ENCODE measurements at places on chromosomes 11 and 22.
A peak's percentile ranks its signal among the peaks of the same experiment; 100 is the strongest.

GRCh38 chr11:124898263-124898680 lies 607 bp upstream of the ROBO4 start:
- DNase-seq: no peak

GRCh38 chr11:113773092-113773415 lies 438 bp downstream of the ZW10 start:
- DNase-seq: no peak

DNA sequence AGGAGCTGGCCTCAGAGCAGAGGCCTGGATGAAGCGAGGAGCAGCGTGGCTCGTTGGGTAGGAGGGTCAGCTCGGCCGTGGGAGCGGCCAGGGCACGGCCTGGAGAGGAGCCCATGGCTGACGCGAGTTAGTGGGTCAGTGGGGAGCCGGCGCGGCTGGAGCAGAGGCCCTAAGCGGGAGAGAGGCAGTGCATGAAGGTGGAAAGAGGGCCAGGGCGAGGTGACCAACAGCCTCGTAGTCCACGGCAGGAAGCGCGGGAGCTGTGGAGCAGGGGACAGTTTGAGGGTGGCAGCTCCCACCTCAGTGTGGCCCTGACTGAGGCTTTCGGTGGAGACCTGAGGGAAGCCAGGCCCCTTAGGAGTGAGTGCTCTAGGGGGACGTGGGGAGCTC lies 24.1 kb downstream of the DCPS start:
- no peak for DNase-seq

GRCh38 chr22:36344106-36344827 lies 43.5 kb downstream of the MYH9 start:
- no peak for DNase-seq

DNA sequence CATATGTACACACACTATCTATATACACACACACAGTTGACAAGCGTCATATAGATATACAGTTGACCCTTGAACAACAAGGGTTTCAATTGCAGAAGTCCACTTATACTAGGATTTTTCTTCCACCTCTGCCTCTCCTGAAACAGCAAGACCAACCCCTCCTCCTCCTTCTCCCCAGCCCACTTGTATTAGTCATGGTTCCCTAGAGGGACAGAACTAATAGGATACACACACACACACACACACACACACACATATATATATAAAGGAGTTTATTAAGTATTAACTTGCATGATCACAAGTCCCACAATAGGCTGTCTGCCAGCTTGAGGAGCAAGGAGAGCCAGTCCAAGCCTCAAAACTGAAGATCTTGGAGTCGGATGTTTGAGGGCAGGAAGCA lies 92.9 kb downstream of the DHCR7 start:
- DNase-seq: no peak

DNA sequence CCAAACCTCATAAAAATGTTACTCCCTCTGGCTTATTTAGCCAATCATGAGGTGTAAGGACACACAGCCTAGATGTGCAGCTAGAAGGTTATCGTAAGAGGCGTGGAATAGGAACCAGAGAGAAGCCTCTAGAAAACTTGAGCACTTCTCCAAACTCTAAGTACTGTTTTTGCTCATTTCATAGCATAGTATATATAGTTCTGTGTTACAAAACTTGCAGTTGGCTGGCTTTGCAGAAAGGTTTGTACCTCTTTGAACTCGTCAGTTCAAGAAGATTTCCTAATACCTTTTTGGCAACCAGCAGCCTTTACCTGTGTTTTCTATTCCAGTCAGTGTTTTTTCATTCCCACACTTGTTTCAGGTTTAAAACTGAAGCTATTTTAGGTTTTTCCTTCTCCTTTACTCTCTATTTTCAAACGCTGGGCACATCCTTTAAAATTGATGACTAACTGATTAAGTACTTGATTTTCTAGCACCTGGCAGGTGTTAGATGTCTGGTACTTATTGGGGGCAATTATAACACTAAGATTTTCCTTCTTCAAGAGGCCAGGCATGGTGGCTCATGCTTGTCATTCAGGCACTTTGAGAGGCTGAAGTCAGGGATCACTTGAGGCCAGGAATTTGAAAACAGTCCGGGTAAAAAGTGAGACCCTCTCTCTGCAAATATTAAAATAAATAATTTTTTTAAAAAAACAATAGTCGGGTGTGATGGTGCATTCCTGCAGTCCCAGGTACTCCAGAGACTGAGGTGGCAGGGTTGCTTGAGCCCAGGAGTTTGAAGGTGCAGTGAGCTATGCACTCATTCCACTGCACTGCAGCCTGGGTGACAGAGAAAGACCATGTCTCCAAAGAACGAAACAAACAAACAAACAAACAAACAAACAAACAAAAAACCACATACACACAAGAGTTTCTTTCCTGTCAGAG lies 125.2 kb downstream of the LRRC4C start:
- no peak for DNase-seq

DNA sequence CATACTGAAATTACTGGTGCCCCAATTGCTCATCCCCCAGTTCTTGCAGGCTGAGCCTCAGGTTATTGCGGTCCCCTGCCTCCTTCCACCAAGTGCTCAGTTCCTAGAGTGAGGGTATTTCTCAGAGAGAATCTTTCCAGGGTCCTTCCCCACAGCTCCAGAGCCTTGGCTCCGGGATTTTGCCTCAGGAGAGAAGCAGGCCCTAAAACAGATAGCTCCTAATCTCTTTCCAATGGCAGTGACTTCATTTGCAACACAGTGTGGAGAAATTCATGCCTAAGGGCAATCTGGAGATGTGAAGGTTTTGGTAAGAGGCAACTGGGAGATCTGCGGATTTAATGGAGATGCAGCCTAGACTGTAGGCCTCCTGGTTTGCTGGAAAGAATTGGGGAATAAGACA lies 2.9 kb downstream of the NF2 start:
- no peak for DNase-seq

GRCh38 chr11:130197386-130198035 lies 37.9 kb downstream of the ST14 start:
- DNase-seq: no peak

DNA sequence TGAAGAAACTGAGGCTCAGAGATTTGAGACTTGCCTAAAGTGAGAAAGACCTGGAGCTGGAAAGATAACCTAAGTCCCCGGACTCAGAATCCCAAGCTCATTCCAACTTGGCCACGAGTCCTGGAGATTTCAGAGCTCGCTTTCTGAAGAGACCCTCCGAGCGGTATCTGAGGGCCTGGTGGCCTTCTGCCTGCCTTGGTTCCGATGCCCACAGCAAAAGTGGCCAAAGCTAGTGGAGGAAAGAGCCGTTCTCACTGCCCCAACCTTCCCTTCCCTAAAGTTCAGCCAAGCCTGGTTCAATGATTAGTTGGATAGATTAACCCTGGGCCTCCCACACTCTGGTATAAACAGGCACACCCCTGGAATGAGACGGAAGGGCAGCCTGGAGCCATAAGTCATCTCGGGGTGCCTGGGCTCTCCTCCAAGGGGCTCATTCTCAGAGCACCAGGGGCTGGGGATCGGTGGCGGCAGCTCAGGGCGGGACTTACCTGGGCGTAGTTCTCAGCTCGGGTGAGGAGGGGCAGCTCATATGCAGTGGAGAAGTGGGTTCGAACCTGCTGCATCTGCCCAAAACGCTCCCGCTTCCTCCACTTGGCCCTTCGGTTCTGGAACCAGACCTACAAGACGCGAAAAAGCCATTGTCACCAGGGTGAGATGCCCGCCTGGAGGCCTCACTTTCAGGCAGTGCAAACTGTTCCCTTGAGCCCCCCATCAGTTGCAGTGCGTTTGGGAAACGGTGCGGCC lies 42.8 kb downstream of the ALX4 start:
- no peak for DNase-seq

- DNase-seq: no peak
Observed at GRCh38 chr22:25754527-25755202, 12.7 kb downstream of the MYO18B start.

- DNase-seq: no peak
Observed at GRCh38 chr22:48884324-48884723, 943.3 kb downstream of the BRD1 start.

- DNase-seq: no peak
Observed at GRCh38 chr11:78216021-78216420, 27.3 kb downstream of the USP35 start.

- no peak for DNase-seq
Observed at GRCh38 chr11:4921796-4922195, 2.3 kb downstream of the OR51G1 start.

- DNase-seq: no peak
Observed at GRCh38 chr11:72179049-72179803, 12.7 kb upstream of the FOLR1 start.

DNA sequence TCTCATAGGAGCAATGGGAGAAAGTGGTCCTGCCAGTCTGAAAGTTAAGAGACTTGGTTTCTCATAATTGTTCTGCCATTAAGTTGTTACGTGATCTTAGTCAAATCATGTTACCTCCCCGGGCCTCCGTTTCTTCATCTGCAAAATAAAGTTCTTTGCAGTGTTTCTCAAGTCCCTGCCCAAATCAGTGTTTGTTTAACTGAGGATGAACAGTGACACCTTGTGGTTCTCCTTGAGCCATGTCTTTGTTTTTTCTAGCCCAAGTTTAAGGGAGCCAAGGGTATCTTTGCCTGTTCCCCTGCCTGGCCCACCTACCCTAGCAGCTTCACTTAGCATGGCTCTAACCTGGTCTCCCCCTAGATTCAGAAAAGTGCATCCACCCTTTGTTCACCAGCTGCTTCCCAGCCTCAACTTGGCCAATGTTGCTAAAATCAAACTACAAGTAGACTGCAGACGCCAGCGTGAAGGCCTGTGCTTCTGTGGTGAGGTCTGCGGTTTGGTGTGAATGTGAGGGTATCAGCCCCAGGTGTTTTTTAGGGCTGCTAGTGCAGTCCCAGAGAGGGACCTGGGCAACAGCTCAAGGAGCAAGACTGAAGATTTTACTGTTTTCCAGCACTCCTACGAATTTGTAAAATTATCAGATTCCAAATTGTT lies 35.5 kb downstream of the FZD4 start:
- DNase-seq: peak; percentile 90

DNA sequence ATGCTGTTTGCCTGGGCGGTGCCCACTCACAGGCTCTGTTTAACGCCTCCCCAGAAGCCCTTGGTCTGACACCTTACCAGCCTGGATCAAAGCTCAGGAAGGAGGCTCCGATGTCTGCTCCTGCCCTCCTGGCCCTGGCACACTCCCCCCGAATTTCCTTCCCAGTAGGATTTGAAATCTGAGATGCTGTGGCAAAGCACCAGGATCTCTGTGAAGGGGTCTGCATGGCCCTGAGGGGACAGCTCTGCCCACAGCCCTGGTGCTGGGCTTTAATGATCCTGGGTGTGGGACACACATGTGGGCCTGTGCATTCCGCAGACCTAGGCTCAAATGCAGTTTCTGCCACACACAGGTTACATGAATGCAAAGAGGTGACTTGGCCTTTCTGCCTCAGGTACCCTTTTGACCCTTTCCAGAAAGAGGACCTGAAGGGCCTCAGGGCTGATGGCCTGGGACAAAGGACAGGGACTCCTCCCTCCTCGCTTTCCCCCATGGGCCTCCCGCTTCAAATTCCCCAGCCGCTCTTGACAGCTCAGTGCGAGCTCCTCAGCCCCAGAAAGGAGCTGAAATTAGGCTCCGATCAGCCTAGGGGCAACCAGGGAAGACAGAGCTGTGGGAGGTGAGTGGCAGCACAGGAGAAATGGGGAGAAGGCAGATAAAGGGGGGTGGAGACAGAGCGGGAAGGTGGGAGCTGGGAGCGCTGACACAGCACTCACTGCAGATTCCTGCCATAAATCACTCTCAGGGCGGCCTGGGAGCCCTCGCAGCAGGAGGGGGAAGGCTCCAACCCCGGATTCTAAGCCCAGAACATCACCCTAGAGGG lies 41.3 kb downstream of the TRIM29 start:
- DNase-seq: no peak

DNA sequence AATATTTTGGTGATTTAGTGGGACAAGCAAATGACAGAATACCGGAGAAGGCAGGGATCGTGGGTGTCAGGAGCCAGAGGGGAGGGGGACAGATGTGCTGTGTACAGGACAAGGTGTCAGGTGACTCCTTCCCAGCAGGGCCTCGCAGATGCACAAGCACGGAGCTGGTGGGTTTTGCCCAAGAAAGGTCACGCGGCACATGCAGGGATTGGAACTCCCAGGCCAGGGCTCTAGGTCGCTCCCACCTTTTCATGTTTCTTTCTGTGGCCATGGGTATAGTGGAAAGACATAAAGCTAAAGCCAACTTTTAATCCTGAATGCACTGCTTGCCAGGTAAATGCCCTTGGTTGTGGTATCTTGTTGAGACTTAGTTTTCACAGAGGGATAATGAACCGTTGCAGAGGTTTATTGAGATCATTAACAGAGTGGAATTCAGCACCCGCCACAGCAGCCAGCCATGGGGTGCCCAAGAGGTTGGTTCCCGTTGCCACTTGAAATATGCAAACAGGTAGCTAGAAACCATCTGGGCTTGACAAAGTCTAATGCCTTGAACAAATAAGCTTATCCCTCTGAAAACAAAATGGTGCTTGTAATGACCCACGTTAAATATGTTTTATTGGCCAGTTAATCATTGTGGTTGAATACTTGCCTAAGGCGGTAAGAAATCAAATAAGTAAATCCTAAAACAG lies 10.1 kb downstream of the C22orf23 start:
- no peak for DNase-seq

DNA sequence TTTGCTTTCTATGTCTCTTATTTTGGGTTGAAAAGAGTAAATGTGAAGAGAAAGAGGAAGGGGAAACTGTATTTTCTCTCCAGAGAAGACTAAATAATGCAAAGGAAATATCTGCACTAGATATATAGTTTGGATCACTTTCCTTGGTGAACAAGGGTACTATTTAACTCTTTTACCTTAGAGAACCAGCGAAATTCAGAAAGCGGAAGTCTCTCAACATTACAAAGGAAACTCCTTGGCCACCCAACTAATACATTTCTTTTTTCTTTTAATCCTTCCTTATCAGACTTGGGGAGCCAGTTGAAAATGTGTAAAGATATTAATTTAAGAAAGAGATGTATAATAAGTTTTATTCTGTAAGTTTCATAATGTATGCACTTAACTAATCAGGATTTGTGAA lies 64.2 kb downstream of the SESN3 start:
- no peak for DNase-seq

DNA sequence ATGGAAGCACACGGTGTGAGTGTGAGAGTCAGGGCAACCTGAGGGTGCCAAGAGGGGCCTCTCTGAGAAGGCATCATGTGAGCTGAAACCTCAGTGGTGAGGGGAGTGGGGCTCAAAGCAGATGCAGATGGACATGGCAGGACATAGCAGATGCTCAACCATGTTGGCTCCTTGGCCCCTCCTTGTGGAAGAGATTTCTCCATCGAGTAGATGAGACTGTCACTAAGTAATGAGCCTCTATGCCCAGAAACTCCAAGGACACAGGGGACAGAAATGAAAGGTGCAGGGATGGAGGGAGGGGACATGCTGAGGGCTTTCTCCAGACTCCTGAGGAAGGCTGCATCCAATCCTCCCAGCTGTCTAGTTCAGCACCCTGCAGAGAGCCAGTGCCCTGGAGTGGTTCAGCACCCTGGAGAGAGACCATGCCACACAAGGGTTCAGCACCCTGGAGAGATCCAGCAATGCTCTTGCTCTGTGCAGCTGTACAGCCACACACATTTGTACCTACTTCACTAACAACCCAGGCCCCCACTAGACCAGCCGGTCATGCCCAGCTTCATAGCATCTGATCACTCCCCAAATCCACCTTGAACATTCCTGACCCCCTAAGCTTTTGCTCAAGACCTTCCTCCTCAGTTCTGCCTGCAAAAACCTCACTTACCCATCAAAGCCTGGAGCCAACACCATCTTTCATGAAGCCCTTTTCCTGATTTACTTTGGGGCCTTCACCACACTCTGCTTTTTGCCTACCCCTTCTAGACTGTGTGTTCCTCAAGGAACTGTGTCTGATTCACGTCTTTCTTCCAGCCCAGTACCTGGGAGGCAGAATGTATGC lies 252.0 kb downstream of the CTTN start:
- DNase-seq: no peak

Data from spinal cord (tissue), 10 donors.